ENCODE measurements at places on chromosomes 4 and X.

GRCh38 chr4:41712425-41712824 is 36.1 kb downstream of the PHOX2B start:
- DNase-seq = no peak

GRCh38 chr4:113162089-113162488 is 112.6 kb downstream of the ANK2 start:
- no peak for DNase-seq

DNA sequence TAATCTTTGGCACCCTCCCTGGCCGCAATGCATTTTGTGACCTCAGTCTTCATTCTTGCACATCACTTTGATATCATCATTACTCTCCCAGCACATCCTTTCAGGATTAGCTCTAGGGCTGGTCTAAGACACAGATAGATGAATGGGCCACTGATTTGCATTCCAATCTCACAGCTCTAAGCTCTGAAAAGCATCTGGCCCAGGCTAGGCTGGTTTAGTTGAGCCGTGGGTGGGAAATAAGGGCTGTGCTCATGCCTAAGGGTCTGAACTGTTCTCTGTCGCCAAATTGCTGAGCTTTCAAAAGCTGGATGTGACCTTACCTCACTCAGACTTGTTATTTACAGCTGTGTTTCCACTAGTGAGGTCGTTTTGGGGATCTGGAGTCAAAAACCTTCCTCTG is 30.0 kb upstream of the SLC9A7 start:
- DNase-seq = no peak

GRCh38 chr4:120156120-120156718 is 89.6 kb upstream of the MAD2L1 start:
- no peak for DNase-seq

DNA sequence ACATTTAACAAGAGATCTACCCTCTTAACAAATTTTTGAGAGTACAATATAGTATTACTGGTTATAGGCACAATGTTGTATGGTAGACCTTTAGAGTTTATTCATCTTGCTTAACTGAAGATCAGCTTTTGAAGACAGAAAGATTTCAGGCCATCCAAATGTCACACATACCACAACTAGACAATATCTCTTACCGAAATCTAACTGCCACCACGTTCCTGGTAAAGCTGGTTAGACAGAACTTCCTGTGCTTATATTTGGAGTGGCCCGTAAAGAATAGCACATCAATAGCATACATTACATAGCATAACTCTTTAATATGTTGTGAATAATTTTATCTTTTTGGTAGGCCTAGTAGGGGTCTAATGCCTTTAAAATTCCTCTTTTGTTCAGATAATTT is 29.8 kb upstream of the ARHGEF6 start:
- no peak for DNase-seq

- no peak for DNase-seq
Measured at GRCh38 chrX:53494436-53494835, 60.3 kb upstream of the HSD17B10 start.

- no peak for DNase-seq
Measured at GRCh38 chr4:55435141-55435841, 39.5 kb downstream of the TMEM165 start.

DNA sequence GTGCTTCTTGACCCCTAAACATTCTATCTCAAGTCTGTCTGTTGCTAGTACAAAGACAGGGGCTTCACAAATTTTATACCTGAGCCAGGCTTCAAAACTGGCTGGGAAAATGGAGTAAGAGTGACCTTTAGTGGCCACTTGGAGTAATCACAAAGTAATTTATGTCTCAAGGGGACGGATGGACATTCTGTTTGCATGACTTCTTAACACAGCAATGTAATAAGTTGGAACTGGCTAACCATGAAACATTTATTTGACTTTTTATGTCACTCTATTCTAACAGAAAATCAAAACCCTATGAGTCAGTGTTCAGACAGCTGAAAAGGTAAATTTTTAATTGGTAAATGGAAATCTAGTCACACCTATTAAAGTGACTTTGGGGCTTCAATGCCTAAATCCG is 600.6 kb downstream of the ANKRD50 start:
- DNase-seq = no peak

- DNase-seq = no peak
Measured at GRCh38 chr4:174697202-174697601, 131.8 kb downstream of the GLRA3 start.

GRCh38 chrX:128807367-128807766 is 715.9 kb downstream of the SMARCA1 start:
- no peak for DNase-seq

GRCh38 chr4:2684486-2684885 is 71.7 kb downstream of the TNIP2 start:
- no peak for DNase-seq

- no peak for DNase-seq
Measured at GRCh38 chr4:90127706-90128345, 632 bp downstream of the CCSER1 start.

DNA sequence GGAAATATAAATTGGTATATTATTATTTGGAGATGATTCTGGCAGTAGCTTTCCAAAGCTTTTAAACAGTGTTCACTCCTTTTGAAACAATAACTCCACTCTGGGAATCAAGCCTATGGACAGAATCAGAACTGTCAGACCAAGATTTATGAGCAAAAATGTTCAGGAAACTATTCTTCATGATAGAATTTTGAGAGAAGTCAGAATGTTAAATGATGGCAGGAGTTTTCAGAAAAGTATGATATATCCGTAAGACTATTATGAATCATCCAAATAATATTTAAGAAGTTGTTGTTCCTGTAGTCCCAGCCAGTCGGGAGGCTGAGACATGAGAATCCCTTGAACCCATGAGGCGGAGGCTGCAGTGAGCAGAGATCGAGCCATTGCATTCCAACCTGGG is 50.5 kb upstream of the ADGRG2 start:
- no peak for DNase-seq

DNA sequence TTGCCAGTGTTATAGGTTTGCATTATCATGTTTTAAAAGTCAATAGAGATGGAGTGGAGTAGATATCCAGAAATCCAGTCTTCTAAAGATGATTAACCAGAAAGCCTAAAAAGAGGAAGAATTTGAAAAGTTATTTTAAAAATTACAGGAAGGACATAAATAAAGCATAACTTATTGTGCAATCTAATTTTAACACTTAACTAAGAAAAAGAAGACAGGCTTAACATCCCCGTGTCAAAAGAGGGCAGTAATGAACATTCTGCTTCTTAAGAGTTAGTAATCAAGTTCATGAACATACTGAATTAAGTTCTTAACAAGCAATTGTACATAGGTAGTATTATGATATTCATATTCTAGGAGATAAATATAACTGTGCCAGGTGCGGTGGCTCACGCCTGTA is 39.3 kb downstream of the ELF2 start:
- no peak for DNase-seq

- no peak for DNase-seq
Measured at GRCh38 chr4:107746161-107746560, 26.1 kb upstream of the PAPSS1 start.

DNA sequence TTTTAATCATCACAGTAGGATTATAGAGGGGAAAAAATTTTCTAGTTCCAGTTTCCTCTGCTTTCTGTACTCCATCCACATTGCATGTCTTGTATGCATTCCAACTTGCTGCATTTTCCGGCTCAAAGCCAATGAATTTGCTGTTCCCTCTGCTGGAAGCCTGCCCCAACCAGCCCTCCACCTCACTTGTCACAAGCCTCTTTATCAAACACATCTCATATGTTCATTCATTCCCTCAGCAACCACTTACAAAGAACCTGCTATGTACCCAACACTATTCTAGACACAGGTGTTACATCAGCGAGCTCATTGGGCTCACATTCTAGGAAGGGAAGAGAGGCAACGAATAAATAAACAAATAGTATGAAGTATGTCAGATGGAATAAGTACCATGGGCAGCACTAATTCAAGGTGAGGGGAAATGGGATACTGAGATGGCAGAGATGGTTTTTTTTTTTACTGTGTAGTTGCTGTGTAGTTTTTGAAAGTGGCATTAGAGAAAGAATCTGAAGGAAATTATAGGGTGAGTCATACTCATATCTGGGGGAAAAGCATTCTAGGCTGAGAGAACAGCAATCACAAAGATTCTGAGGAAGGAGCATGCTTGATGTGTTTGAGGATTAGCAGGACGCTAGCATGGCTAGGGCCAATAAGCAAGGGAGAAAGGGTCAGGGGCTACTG is 332.5 kb downstream of the PDGFC start:
- DNase-seq = no peak

DNA sequence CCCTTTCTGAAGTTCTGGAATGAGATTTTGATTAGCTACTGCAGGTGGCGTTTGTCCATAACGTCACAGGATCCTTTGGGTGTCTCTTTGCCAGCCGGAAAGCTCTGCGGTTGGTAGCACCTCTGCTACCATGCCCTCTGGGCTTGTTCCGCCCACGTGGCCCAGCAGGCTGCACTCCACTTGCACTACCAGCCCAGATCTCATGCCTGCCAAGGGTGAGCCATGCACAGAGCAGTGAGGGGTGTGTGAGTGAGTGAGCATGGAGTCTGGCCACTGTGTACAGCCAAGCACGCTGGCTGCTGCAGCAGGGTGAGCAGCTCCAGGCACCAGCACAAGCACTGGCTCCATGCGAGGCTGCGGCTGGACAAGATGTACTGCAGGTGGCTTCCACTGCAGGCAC is 6.6 kb upstream of the HNRNPD start:
- DNase-seq = no peak

DNA sequence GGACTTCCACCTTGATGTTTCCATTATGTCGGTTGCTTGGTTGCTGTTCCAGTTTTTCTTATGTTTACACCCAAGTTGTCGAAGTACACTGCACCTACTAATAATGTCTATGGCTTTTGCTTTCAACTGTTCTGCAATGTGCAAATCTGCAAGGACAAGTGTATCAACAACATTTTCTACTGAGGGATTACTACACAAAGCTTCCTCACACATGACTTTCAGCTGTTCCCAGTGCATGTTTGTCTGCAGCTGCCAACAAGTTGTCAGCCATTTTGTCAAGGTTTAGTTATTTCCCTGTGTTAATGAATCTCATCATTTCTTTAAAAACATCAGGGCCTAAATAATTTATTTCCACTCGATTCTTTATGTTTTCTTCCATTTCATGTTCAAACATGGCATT is 45.4 kb upstream of the UGT2A3 start:
- no peak for DNase-seq

- no peak for DNase-seq
Measured at GRCh38 chr4:110666030-110666429, 43.2 kb upstream of the PITX2 start.
